ENCODE measurements at places on chromosomes 4 and X.

GRCh38 chr4:38898245-38898644 lies 30.6 kb downstream of the FAM114A1 start:
- DNase-seq = no peak

DNA sequence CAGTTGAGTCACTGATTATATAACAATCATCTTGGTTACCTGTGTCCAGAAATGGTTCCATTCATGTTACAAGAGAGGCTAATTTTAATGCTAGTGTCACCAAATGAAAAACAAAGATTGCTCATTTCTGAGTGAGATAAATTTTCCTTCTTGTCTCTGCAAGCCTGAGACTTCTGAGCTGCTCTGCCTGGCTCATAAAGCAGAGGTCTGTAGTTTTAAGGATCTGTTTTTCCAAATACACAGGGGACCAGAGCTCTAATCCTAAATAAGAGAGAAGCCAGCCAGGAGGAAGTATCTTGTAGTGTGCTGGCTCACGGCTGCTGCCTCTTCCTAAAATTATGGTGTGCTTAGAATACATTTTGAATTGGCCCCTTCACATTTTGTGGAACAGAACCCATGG lies 42.6 kb downstream of the CLDN34 start:
- no peak for DNase-seq

- DNase-seq = no peak
These were observed 146.7 kb downstream of the SH3KBP1 start for GRCh38 chrX:19740744-19741143.

DNA sequence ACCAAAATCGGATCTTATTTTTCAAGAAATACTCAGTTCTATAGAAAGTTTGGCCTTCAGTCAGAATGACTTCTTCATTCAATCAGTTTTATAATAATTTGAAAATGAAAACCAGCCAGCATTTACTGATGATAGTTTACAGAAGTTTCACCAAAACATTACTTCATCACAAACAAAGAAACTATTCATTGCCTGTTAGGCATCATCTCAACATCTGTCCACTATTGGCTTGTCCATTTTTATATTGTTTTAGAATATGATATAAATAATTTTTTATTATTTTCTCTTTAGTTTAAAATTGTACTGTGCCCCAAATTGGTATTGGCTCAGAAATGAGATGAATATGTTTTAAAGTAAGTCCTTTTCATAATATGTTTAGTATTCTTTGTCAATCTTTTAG lies 38.4 kb downstream of the FAT4 start:
- DNase-seq = no peak

Measured in naive thymus-derived CD8-positive, alpha-beta T cell (primary cell).